ENCODE measurements at places on chromosomes 6 and 20.

GRCh38 chr6:120363429-120363828 lies 970.9 kb downstream of the TBC1D32 start:
- no peak for DNase-seq

DNA sequence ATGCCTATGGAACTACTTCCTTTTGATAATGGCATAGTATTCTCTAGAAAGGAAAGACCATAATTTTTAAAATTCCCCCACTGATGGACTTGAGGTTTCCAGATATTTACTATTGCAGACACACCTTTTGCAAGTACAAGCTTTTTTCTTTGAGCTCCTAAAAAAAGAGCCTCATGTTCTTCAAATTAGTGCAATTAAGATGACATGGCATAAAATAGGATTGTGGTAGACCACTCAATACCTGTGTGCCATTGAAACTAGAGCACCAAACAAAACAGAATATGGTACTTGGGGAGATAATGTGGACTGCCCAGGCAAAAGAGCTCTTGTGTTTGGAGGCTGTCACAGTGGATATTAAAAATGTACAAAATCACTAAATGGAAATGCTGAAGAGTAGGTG lies 19.0 kb upstream of the LAMA2 start:
- no peak for DNase-seq

GRCh38 chr6:40349901-40350746 lies 237.0 kb downstream of the LRFN2 start:
- no peak for DNase-seq

DNA sequence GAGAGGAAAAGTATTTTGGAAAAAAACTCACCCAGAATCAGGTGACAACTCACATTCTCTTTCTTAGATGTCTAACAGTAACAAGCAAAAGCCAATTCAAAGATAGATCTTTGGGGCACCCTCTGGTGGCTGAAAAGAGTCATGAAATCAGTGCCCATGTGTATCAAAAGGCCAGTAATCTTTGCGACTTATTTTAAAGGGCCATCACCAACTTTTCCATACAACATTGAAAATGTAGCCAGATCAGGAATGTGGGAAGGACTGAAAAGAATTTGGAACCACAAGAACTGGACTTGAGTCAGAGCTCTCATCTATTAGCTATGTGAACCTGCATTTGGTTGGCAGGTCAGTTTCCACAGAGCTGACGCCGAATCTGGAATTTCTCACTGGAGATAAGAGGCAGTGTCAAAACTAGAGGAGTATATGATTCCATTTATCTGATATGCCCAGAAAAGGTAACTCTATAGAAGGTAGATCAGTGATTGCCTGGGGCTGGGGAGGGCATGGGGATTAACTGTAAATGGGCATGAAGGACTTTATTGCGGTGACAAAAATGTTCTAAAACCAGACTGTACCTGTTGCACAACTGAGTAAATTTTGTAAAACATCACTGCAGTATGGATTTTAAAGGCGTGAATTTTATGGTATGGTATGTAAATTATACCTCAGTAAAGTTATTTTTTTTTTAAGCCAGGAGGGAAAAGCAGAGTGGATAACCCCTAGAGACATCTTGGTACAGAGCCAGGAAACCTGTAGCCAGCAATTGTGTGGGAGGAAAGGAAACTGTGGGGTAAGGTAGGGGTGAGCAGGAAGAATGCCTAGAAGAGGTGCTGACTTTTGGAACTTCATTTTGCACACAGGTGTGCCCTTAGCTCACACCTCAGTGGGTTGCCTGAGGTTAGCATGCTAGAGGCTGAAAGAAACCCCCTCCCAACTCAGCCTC lies 117.1 kb upstream of the ASF1A start:
- DNase-seq = peak; percentile 55

DNA sequence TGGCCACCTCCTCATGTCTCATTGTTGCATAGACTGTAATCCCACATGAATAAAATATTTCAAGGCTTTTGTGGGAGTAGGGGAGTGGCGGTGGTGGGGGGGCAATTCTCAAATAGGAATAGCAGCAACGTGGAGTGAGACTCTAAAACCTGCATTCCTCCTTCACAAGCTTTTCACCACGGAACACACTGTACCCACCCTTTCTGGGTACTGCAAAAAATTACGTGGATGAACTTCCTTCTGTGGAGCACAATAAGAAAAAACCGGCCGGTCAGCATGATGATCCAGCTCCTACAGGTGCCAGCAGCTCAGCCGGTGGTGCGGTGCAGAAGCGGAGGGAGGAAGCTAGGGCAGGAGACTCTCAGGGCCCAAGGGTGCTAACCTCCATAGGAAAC lies 930 bp upstream of the RRAGD start:
- no peak for DNase-seq

- DNase-seq = no peak
Measured at GRCh38 chr6:16527691-16528090, 233.6 kb downstream of the ATXN1 start.

DNA sequence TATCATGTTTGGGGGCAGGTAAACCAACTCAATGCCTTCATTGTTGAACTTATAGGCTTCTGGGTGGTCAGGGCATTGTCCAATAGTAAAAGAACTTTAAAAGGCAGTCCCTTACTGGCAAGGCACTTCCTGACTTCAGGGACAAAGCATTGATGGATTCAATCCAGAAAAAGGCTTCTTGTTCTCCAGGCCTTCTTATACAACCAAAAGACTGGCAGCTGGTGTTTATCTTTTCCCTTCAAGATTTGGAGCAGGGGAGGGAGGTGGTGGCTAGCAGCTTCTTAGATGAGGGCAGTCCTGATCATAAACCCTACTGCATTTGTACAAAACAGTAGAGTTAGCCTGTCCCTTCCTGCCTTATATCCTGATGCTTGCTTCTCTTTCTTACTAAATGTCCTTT lies 57.5 kb downstream of the NCOA3 start:
- no peak for DNase-seq

GRCh38 chr6:146041282-146041681 lies 12.4 kb downstream of the GRM1 start:
- DNase-seq = no peak

- no peak for DNase-seq
Measured at GRCh38 chr6:53309059-53309900, 39.5 kb downstream of the ELOVL5 start.

DNA sequence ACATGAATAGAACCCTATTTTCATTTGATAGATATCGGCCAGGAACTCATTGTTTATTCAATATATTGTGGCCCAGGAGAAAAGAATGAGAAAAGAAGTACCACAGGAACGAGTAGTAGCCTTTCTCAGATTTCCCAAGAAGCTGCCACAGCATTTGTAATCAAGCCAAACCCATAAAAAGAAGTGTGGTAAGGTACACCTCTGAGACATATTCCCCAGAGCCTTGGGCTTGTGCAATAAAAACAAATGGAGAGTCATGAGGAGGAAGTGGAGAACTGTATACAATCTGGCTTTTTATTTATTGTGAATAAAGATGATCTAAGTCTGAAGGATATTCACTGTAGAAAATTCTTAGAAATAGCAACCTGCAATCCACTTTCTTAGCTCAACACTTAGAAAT lies 36.7 kb downstream of the KIF6 start:
- no peak for DNase-seq

DNA sequence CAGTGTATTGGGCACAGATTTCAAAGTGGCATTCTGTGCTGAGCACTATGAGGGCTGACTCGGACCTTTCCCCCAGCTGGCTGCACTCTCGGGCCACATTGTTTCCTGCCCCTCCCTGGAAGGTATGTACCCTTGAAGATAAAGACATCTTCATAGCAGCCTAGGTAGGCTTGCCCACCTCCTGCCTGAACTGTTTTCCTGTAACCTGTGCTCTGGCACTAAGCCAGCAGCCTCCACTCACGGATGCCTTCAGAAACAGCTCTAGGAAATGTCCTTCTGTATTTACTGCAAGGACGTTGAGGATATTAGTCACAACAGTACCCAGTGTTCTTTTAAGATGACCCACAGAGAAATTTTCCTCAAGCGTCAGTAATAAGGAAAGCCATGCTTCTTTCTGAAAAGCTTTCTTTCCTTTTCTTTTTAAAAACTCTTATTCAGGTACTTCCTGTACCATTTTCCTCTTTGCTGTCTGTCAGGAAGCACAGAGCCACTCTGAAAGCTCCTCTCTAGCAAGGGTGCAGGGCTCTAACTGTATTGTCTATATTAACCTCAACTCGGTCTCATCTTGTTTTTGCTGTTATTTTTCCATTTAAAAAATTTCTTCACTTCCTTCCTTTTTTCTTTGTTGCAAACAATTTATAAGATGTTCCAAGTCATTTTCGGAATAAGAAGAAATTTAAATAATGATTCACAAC lies 43.5 kb downstream of the TTI1 start:
- DNase-seq = no peak

- DNase-seq = no peak
Measured at GRCh38 chr6:47286301-47286700, 23.4 kb downstream of the TNFRSF21 start.

DNA sequence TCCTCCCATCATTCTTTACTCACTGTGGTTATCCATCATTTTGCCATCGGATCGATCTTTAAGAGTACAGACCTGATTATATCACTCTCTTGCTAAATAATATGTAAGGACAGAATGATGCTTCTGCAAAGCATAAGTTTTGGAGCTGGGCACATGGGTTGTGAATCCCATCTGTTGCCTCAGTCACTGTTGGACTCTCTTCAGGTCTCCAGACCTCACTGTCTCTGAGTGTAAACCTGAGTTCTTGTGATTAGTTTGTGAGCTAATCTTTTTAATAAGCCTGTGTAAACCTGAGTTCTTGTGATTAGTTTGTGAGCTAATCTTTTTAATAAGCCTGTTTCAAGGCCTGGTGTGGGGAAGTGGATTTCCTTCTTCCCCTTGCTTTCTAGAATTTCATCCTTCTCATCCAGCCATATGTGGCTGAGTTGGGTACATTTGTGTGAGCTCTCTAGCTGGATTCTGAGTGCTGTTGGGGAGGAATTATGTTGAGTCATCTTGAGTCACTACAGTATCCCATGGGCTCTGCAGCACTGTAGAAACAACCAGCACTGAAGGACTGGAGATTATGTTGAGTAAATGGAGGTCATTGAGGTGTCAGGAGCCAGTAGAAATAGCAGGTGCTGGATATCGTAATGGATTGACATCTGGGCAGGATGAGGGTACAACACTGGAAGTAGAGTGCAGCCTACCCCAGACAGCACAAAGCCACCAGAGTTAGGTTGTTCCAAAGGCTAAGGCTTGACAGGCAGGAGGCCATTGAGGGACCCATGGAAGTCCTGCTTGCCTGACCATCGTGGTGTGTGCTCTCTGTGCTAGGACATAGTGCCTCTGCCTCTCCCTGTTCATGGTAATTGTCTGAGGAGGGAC lies 52.4 kb downstream of the SCAND1 start:
- no peak for DNase-seq

- no peak for DNase-seq
Measured at GRCh38 chr6:88910922-88911778, 52.3 kb downstream of the RNGTT start.
